ENCODE measurements at places on chromosomes 6 and 20.
A peak's percentile ranks its signal among the peaks of the same experiment; 100 is the strongest.

DNA sequence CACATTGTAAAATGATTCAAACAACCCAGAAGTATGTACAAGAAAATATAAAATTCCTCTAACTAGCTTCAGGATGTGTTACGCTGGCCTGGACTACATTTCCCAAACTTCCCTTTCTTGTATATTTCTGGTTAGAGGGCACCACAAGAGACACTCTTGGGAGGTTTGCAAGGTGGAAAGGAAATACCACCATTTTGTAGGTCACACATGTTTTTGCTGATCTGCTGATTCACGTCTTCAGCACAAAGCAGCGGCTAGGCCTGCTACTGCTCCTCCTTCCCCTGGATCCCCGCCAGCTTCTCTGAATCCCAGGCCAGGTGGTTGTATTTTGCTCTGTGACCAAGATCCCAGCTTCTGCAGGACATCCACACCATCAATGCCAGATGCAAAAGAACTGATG is 104.2 kb downstream of the AGPAT4 start:
- DNase-seq: peak; percentile 43

DNA sequence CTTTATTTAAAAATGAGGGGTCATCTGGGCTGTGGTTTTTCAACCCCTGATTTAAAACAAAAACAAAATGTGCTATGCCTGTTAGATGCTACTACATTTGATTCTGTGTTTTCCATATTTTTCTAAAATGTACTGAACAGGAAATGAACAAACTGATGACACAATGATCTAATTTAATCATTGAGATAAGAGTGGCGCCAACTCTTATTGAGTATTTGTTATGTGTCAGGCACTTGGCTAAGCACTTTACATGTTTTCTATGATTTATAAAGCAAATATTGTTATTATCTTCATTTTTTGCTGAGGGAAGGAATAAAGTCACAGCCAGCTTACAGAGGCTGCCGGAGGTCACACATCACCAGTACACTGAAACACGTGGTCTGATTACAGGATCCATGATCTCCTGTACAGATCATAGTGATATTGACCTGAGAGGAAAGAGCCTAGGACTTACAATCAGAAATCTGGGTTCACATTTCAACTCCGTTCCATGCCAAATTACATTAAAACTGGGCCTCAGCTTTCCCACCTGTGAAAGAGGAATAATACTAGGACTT is 166.7 kb downstream of the ESR1 start:
- DNase-seq: no peak

- DNase-seq: no peak
Observed at GRCh38 chr6:31037169-31037568, 26.9 kb downstream of the MUC22 start.

- DNase-seq: no peak
Observed at GRCh38 chr20:18288749-18289267, 481 bp downstream of the ZNF133 start.

GRCh38 chr6:13813026-13813425 is 1.3 kb downstream of the MCUR1 start:
- DNase-seq: peak; percentile 63

GRCh38 chr6:131061041-131061750 is 1.8 kb downstream of the EPB41L2 start:
- DNase-seq: no peak

GRCh38 chr6:170130201-170130621 is 160.7 kb downstream of the DLL1 start:
- DNase-seq: no peak

DNA sequence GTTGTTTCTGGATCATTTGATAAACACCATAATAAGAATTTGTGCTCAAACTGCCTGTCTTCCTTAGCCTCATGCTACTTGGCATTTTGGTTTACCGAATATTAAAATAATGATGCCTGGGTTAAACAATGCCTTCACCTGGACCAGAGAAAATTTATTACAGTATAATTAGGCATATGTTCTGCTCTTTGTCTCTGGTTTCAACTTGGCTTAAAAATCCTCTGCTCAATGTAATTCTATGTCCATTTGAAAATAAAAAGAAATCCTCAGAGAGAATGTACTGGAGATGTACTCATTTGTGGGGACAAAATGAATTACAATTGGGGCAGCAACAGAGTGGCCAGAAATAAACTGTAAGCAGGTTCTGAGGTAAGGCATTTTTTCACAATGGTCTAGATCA is 95.0 kb downstream of the DST start:
- no peak for DNase-seq

DNA sequence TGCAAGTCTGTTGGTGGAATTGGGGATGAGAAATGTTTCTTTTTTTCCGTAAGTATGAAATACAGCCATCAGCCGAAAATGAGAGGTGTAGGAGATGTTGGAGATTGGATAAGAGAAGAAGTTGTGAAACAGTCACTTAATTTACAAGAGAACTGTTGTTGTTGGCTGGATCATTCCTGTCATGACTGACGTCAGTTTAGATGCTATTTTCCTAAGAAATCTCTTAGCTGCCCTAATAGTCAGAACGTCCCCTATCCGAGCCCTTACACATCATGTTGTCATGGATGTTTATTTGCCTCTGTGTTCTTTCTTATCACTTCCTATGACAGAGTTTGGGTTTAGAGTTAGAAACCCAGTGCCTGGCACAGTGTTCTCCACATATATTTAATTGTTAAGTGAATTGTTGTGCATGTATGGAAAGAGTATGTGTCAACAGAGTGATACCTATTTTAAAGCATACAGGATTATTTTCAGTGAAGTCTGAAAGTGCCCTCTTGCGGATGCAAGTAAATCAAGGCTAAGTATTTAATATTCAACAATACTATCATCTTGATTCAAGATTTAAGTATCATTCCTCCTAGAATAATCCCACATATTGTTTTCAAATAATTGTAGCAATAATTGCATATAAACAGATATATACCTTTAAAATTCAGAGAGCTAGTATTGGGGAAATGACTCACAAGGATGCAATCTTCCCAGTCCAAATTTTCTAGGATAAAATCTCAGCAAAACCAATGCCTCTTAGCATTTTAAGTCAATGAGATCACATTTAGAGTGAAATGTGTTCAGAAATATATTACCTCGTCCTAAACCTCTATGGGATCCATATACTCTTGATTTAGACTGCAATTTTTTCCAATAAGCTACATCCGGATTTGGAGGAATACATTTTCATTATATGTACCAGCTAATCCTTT is 309.9 kb upstream of the NOX3 start:
- no peak for DNase-seq

DNA sequence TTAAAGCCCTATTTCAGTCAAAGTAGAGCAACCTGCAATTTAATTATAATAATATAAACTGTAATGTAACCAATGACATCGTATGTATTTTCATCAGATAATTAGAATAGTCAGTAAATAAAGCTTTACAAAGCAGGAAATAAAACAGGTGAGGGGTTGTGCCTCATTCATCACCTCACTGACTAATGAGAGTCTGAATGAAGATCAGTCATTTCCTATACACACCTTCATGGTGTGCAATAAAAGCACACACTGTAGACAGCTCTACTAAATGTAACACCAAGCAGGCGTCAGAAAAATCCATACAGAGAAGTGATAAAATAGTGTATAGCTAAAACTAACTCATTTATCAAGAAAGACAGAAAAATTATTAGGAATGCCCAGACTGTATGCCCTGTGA is 105.9 kb downstream of the MAN1A1 start:
- DNase-seq: no peak

DNA sequence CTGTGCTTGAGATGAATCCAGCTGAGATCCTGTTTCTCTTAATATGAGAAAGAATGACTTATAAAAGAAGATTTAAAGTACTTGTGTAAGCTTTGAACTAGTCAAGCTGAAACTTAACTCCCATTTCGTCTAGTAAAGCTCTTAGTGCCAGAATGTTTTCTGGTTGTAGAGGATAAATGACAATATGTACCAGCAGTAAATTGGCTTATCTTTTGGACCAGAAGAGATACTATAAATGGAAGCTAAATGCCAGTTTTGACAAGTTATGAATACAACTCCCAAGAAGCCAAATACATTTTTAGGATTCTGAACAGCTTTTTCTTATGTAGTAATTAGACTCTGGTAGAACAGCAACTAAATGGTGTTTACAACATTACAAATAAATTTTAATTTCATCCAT is 608.7 kb downstream of the EYS start:
- no peak for DNase-seq

DNA sequence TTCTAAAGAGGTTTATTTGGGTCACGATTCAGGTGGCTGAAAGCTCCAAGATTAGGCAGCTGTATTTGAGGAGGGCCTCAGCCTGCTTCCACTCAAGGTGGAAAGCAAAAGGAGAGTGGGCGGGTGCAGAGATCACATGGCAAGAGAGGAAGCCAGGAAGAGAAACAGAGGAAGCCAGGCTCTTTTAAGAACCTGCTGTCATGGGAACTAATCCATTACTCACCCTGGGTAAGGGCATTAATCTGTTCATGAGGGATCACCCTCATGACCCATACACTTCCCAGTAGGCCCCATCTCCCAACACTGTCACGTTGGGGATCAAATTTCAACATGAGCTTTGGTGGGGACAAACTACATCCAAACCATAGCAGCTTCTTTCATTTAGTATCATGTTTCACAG is 53.9 kb downstream of the DHX35 start:
- no peak for DNase-seq

GRCh38 chr6:73579851-73580246 is 59.0 kb upstream of the EEF1A1 start:
- DNase-seq: no peak

GRCh38 chr6:14269436-14269835 is 151.9 kb downstream of the CD83 start:
- no peak for DNase-seq

- no peak for DNase-seq
Observed at GRCh38 chr6:26552640-26553188, 14.5 kb downstream of the HMGN4 start.

- DNase-seq: no peak
Observed at GRCh38 chr20:32582659-32583580, 2.2 kb downstream of the NOL4L start.

GRCh38 chr6:26321005-26321404 is 44.0 kb upstream of the BTN3A2 start:
- no peak for DNase-seq

GRCh38 chr6:34182751-34183531 is 37.1 kb upstream of the GRM4 start:
- no peak for DNase-seq

DNA sequence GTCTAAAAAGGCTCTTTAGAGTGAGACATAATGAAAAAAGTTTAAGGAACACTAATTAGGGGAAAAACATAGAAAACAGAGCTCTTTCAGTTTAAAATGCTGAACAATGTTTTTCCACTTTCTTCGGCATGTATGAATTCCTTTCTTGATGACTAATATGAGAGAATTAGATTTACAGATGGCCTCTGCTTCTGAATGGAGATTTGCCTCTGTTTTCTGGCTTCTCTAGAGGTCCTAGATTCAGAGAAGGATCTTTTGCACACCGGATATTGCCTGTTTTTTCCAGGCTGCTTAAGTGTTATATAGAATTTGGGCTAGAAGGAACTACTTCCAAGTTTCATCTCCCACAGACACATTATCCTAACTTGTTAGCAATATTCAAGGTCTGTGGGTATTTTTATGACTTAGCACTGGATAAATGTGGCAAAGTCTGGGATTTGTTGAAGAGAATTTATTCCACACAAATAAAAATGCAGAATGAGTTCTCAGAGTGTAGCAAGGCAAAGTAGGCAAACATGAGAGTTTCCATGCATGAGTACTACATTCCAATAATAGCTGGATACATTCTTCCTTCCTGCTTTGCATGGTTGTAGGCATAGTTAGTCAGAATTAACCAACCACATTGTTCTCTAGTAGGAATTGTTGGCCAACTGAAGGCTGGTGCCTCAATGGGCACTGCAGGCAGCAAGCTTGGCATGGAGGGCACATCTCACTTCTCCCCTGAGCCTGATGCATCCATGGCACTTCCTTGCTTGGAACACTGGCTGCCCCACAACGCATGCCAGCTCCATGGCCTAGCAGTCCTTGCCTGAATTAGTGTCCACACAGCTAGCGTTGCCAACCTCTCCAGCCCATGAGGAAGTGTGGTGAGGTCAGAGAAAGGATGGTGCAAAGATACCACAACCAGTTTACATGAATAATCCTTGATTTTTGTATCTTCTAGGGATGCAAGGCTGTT is 224.2 kb downstream of the CLIC5 start:
- DNase-seq: no peak

- DNase-seq: no peak
Observed at GRCh38 chr6:159890792-159891191, at the start of gene MAS1. Gene MAS1 (plus strand): TSS chr6:159890988. CDS start chr6:159906956, 15,968 bp downstream.

- DNase-seq: no peak
Observed at GRCh38 chr20:48831718-48832404, 4.1 kb upstream of the PREX1 start.

GRCh38 chr20:9103955-9104354 is 35.1 kb downstream of the PLCB4 start:
- DNase-seq: no peak

DNA sequence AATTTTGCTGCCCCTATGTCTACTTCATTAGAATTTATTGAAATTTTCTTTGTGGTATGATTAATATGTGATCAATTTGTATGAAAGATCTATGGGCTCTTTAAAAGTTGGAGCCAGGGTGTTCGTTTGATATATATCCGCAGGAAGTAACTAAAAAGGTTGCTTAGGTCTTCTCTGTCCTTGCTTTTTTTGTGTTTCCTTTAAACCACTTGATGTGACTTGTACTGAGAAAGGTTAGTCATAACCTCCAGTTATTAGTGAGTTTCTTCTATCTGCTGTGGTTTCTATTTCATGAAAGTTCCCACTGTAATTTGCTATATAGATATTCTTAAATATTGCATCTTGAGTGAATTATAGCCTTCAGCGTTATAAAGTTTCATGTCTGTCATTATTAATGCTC is 585.3 kb upstream of the ARID1B start:
- no peak for DNase-seq

DNA sequence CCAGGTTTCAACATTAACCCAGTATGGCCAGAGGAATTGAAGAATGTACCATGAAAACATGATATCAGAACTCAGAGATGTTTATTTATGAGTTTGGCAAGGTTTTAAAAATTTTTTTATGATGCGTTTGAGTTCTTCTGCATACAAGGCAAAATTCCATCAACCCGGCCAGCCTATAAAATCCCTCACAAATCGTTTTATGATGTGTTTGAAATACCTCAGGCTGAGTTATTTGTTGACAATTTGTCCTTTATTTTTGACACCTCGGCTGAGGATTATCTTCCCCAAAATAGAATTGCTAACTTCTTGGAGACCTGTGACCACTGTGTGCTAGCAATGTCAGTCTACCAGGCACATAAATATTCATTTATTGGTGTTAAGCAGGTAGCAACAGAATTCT is 91.9 kb upstream of the SLC24A3 start:
- no peak for DNase-seq

All from NCI-H748 treated with DMSO at 0.1 percent for 48 hours (cell line).